ENCODE measurements at places on chromosomes 1 and 21. TPM values are rescaled to one million over a fixed set of nuclear protein-coding genes. Genes with fewer than 3 reads are reported as not detected.

Gene NPPB
- total RNA-seq, result not detected

Gene NR1I3
- not detected for total RNA-seq

Gene SPATA17
- 9.3 TPM for total RNA-seq

Gene AMPD1
- total RNA-seq, result 0.41 TPM

Gene FMO5
- total RNA-seq, result 1.9 TPM

Gene GBP1
- total RNA-seq, result 68.9 TPM

Gene CFAP74
- total RNA-seq, result not detected

Gene IRF6
- 3.9 TPM for total RNA-seq

Gene AJAP1
- 0.41 TPM for total RNA-seq

Gene DNAI4
- total RNA-seq, result 5.9 TPM

Gene LRRC38
- total RNA-seq, result not detected

Gene LCE1D
- total RNA-seq, result not detected

Gene FCRL4
- not detected for total RNA-seq

Gene GBP4
- 5.8 TPM for total RNA-seq

Gene MROH9
- not detected for total RNA-seq

Gene OR2L5
- total RNA-seq, result not detected

Gene NPR1
- total RNA-seq, result 279 TPM

Gene PTPRC
- 27.1 TPM for total RNA-seq

Gene OSCP1
- total RNA-seq, result 16.9 TPM

Gene SMPDL3B
- total RNA-seq, result not detected

Gene AGT
- 42.0 TPM for total RNA-seq

Gene VASH2
- total RNA-seq, result 0.14 TPM
